ENCODE measurements at places on chromosomes 4 and X.

GRCh38 chr4:69239092-69239491 lies 24.5 kb upstream of the UGT2B11 start:
- DNase-seq = no peak

DNA sequence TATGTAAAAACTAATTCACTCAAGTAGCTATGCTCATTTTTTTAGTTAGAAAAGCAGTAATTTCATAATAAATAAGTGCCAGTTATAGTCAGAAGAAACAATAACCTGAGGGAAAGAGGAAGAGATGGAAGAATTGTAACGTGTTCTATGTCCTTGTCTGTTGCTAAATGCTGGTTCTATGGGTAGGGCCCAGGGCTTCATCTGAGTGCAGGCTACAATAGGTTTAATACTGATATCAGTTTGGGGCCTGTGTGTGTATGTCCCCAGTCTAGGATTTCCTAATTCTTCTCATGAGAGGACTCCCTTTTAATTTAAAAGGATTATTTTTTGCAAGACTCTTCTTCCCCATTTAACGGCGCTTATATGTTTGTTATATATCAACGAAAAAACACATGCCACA lies 3.3 kb upstream of the EREG start:
- DNase-seq = no peak

DNA sequence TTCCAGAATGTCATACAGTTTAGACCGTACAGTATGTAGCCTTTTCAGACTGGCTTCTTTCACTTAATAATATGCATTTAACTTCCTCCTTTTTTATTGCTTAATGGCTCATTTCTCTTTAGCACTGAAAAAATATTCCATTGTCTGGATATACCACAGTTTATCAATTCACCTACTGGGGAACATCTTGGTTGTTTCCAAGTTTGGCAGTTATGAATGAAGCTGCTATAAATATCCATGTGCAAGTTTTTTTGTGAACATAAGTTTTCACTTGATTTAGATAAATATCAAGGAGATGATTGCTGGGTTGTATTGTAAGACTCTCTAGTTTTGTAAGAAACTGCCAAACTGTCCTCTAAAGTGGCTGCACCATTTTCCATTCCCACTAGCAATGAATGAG lies 375.5 kb downstream of the PCDH18 start:
- DNase-seq = no peak

DNA sequence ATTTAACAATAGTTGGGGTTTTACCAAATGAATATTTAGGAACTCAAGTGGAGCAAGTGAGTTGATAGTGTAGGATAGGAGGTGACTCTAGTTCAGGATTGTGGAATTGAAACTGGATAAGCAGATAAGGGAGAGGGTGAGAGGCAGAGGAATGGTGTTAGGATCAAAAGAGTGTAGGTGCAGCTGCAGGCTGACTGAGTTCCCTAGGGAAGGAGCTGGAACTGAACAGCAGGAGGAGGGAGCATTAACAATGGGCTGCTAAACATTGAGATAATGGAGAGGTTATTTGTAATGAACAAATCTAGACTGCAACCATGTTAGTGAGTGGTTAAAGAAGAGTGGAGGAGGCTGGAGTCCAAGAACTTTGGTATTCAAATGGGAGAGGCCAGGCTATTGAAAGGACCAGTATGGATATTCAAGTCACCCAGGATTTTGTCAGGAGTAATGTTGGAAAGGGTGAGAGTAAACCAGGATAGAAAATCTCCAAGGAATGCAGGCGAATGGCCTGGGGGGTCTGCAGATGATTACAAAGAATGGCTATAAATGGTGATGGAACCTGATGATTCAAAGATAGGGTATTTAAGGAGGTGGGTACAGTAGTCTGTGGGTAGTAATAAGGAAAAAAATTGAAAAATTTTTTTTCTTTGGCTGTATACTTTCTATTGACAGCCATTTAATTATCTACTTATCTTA lies 497.1 kb upstream of the TENM3 start:
- no peak for DNase-seq

DNA sequence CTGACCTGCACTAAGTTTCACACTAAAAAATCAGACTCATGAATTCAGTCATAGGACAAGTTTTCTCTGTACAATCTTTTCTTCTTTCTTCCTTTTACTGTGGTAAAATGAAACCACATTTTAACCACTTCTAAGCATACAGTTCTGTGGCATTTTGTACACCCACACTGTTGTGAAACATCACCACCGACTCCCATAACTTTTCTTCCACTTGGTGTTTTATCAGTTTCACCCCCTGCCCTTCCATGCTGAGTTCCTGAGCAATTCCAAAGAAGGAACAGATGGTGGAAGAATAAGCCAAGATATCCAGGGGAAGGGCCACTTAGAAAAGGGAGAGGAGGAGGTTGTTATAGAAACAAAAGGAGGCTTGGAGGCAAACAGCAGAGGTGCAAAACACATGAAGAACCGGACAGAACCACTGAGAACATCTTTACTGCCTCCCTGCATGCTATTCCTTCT lies 22.6 kb downstream of the SLC25A4 start:
- DNase-seq = no peak

DNA sequence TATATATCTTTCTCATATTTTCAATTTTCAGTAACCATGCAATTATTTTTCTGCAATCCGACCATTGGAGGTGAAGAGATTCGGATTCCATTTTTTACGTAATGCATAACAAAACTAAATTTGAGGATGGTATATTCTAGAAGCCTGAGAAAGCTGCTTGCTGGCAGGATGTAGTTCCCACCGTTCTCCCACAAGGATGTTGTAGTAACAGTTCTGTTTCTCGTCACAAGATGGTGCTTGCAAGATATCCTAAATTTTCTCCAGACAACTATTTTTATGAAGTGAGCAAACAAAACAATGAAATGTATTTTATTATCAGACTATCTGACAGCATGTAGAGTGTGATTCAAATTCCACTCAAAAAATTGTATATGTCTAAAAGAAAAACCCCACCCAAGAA lies 10.7 kb downstream of the PWWP3B start:
- DNase-seq = no peak

DNA sequence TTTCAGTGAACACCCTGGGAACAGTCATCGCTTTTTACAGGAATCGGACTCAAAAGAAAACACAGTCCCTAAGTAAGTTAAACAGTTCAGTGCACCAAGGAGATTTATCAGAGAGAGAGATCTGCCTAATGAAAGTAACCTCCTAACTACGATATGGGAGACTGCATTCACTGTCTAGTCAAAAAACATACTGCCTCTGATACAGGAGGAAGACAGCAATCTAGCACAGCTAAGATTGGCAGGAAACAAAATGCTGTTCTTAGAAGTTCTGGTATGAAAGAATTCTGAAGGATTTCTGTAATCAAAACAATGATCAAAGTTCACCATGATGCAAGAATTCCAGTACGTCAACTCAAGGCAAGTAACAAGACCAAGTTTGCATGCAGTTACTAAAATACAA lies 92.8 kb downstream of the MAML3 start:
- no peak for DNase-seq

DNA sequence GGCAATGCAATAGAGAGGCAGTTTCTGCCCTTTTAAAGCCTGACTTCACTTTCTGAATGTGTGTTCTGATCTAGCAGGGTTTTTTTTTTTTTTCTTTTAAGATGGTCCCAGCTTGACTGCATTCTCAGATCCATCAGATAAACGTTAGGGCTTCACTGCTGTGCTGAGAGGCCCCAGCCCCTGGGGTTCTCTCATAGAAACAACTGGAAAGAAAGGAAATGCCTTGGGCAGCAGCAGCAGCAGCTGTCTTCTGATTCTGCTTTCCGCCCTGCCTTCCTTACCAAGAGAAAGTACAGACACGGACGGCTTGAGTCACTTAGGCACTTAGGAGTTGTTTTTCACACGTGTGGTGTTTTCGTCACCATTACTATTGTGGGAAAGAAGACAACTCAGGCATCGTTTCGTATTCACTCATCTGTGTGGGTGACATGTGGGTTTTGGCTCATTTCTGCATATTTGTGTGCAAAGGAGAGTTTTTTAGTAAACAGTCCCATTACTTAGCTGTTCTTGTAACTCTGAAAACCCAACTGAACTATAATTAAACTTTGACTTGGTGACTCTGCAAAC lies 172.0 kb downstream of the PTTG2 start:
- peak; percentile 6 for DNase-seq

DNA sequence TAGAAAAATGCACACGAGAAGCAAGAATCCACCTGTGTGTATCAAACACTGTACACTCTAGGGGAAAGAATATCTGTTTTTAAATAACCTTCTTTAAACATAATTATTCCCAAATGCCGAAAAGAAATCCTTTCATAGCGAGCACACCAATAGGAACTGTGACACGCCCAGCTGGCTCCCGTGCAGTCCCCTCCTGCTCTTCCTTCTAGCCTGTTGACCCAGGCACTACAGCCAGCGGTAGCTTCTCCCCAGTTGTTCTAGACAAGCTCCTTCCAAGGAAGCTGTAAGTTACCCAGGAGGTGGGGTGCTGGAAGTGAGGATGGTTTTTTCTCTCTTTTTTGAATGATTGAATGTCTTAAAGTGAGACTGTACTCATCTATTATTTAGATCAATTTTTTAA lies 19.5 kb upstream of the NOCT start:
- DNase-seq = no peak

- no peak for DNase-seq
These were observed 28.2 kb upstream of the HUWE1 start for GRCh38 chrX:53714580-53715345.

DNA sequence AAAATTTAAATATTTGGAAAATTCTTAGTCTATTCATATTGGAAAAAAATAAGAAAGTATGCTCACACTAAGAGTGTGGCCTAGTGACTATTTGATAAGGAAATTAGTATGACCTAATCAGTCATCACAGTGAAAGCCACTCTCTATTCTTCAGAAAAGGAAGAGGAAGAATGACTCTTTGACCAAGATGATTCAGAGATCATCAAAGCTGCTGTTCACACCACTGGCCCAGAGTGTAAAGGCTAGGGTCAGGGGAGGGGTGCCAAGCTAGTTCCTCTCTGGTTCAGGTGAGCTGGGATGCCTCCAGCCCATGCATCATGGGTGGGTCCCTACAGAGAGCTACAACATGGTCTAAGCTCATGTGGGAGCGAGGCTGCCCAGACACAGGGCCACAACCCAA lies 396.9 kb upstream of the NDST3 start:
- DNase-seq = no peak

DNA sequence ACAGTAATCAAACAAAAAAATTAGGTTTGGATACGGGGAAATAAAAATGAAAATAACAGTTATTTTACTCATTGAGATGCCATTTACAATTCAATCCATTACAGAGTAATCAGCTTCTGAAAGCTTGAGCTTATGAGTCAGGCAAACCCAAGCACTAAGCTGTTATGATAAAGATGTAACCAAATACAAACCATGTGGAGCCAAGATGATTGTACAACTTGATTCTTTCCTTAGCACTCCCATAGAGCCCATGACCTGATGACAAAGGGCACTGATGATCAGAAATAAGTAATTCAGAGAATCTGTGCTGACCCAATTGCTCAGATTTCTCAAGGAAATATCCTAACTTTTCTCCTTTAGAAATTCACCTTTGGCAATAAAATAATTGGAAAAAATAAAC lies 40.5 kb upstream of the PRKG2 start:
- no peak for DNase-seq

DNA sequence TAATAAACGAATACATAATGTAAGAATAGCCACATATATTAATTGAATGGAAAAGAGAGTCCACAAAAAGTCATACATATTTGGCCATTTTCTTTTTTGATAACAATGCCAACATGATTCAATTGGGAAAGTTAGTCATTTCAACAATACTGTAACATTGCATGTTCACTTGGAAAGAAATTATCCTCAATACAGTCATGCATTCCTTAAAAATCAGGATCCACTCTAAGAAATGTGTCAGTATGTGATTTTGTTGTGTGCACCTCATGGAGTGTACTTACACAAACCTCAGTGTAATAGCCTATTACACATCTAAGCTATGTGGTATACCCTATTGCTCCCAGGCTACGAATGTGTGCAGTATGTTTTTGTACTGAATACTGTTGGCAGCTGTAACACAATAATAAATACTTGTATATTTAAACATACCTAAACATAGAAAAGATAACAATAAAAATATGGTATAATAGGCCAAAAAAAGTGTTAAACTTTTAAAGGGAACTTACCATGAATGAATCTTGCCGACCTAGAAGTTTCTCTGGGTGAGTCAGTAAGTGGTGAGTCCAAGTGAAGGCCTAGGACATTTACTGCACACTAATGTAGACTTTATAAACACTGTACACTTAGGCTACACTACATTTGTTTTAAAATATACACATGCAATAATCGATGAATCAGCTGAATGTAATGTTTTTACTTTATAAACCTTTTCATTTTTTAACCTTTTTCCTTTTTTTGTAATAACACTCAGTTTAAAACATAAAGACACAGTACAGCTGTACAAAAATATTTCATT lies 806.8 kb downstream of the PCDH18 start:
- DNase-seq = no peak

GRCh38 chr4:75683482-75684155 lies 10.4 kb upstream of the G3BP2 start:
- no peak for DNase-seq

DNA sequence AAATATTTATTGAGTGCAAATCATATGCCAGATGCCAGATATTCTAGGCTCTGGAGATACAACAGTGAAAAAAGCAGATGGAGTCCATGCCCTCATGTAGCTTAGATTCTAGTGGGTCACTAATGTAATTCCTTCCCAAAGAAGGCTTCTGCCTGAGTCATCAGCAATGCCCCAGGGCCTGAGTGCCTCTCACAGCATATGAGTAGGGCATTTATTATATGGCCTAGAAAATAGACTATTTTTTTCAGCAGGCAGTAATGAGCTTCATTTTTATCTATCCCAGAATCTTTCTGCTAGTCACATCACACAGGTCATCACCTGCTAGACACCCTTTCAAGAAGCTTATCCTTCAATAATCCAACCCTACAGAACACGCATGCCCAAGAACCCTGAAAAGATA lies 22.3 kb downstream of the TMEM31 start:
- DNase-seq = no peak

DNA sequence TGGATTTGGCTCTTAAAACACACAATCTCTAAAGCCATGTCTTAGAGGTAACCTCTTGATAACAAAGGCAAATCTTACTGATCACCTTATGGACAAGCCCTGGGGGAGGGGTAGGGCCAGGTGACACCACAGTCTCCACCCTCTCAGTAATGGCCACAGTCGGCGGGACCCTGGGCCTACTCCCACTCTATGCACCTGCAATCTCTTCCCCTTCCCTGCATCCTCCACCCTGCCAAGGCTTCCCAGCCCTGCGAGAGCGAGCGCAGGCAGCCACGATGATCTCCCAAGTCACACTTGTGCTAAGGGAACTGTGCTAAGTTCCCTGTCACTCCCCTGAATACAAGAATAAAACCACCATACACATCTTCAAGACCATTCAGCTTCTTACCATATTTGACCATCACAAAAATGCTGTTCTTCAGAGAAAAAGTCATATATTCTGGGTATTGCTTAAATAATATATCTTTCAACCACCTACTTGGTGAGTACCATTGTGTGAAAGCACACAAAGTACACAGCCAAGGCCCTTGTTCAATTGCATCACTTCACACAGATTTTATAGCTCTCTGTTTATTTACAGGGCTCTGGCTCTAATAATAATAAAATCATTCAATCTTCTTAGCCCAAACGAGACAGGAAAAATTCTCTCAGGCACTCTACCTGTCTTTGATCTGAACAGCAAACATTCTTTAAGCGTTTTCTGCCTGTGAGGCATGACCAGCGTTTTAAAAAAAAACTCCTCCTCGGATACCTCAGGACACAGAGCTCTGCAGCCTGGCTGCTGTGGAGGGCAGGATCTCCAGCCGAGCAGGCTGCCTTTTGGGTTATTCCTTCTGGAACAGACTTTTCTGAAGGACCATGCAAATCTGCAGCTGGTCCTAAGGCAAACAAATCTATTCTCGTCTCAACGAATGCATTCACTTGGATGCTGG lies 115.7 kb upstream of the MAP3K15 start:
- no peak for DNase-seq

- DNase-seq = no peak
These were observed 48.5 kb downstream of the SMIM31 start for GRCh38 chr4:164802301-164802901.

Measured in stimulated activated CD8-positive, alpha-beta memory T cell treated with anti-CD3 and anti-CD28 coated beads, Interleukin-15, amount 100 ng/mL, for 24 hours (primary cell).